ENCODE measurements at places on chromosomes 12 and 14.
A peak's percentile ranks its signal among the peaks of the same experiment; 100 is the strongest.

DNA sequence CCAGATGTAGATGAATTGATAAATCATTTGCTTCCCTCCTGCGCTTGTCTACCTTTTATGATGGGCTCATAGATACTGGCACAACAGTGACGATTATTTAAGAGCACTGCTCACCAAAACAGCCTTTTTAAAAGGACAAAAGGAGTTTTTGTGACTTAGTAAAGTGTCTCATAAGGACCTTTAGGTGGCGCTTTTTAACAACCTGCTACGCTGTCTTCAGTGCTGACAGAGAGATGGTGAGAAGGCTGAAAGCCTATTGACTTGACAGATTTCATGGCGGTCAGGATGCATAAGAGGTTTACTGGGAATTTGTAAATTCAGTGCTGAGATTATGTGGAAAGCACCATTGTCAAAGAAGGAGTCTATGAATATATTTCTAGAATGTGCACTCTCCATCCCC lies 87.6 kb downstream of the SLC15A5 start:
- DNase-seq, result no peak

DNA sequence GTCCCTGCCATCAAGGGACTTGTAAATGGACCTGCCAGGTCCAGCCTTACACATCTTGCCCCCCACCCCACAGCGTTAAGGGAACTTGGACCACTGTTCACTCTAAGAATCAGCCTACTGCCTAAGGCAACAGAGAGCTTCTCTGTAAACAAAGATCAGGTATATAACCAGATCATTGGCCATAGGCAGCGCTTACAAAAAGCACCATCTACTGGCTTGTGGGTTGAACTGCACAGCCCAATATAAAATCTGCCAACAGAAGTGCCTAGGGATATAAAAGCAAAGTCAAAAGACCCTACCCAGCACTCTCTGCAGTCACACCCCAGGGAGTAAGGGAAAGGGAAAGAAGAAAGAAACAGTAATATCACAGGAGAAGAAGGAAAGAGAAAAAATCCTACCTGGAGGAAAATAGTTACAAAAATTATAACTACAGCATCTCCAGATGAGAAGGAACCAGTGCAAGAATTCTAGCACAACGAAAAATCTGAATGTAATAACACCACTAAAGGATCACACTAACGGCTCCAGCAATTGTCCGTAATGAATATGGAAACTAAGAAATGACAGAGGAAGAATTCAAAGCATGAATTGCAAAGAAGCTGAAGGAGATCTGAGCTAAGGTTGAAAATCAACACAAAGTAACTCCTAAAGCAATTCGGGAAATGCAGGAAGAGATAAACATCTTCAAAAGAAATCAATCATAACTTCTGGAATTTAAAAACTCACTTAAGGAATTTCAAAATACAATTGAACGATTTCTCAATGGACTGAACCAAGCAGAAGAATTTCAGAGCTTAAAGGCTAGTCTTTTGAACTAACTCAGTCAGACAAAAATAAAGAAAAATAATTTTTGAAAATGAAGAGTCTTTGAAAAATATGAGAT lies 95.2 kb upstream of the PCED1B start:
- DNase-seq, result peak; percentile 23

DNA sequence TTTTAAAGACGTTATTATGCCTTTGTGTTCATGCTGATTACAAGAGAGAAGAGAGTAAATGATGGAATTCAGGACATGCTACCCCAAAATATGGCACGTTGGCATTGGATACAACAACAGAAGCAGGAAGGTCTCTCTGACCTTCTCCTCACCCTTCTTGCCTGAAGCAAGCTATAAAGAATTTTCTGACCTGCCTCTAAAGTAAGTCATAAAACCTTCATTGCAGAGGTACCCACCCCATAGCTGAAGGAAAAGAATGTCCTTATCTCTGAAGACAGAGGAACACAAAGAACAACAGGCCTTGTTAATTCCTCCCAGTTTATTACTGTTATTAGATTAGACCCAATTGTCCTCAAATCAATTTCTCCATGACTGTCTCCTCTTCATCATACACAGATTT lies 176.2 kb downstream of the FBXL14 start:
- no peak for DNase-seq

DNA sequence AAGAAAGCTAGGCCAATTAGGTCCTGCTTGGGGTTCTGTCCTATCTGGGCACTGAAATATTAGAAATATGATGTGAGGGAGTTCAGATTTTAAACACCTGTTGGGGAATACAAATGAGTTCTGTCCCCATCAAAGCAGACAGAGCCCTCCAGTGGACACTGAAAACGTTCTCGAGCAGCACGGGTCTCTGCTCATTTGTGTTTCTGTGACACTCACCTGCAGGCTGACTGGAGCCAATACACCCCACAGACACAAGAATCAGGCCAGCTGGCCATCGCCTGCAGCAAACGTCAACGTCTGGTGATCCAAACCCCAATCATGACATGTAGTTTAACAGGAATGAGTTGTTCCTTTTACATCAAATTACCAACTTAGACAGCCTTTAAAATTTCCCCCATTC lies 493.4 kb upstream of the TMEM132C start:
- DNase-seq, result no peak

DNA sequence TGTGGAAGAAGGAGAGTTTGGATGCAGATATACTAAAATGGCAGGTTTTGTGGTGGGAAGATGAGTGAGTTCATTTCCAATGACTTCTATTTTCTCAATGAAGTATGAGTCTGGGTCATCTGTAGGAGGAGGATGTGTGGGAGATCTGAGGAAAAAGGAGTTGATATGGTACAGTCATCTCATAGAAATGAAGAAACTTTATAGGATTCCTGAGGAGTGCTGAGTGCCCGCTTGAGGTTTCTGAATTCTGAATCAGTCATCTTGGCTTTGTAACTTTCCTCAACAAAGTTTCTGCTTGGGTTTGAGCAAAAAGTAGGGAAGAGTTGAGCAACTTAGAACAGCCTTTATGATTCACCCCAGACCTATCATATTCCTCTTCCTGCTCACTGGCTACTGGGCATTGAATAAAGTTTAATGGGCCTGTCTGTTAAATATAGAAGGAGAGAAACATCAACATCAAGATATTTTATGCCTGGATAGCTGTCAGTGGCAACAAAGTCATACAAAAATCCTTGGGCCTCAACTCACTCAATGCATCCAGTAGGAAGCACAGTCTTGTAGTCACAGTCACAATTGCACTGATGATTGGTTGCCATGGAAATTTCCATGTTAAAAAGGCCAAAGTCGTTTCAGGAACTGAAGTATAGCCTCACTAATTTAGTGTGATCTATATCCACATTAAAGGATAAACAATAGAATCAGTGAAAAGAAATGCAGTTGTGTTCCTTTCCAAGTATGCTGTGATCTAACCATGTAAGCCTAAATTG lies 284.7 kb downstream of the DUSP6 start:
- DNase-seq, result no peak

DNA sequence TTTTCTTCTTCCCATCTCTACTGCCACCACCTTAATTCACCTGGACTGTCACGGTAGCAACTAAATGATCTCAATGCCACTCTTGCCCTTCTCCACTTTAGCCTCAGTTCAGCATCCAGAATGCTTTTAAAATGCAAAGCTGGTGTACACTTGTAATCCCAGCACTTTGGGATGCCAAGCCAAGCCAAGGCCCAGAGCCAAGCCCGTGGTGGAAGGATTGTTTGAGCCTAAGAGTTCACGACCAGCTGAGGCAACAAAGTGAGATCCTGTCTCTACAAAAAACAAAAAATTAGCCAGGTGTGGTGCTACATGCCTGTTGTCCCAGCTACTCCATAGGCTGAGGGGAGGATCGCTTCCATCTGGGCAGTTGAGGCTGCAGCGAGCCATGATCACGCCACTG lies 5.9 kb downstream of the CIPC start:
- no peak for DNase-seq
